ENCODE measurements at places on chromosomes 1 and 21. TPM values are rescaled to one million over a fixed set of nuclear protein-coding genes. Genes with fewer than 3 reads are reported as not detected.
A peak's percentile ranks its signal among the peaks of the same experiment; 100 is the strongest.

- no peak for DNase-seq
Measured at GRCh38 chr1:103477101-103477500, 48.4 kb upstream of the RNPC3 start.

GRCh38 chr1:89464008-89464407 is 60.6 kb upstream of the LRRC8B start:
- DNase-seq = peak; percentile 55

DNA sequence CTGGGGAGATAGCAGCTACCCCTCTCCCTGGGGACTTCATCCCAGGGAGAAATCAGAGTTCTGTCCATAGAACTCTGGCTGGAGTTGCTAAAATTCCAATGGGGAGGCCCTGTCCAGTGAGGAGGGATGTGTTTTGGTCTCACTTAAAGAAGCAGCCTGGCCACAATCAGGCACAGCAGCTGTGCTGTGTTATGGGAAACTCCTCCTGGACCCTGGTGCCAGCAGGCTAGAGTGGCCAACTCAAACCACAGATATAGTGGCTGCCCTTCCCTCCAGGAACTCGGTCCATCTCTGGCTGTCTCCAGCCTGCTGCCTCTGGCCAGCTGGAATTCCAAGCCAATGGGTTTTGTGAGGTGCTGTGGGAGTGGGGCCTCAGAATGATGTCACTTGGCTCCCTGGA is 37.4 kb upstream of the SAMD11 start:
- no peak for DNase-seq

GRCh38 chr1:54570161-54570560 is 22.1 kb downstream of the ACOT11 start:
- no peak for DNase-seq

DNA sequence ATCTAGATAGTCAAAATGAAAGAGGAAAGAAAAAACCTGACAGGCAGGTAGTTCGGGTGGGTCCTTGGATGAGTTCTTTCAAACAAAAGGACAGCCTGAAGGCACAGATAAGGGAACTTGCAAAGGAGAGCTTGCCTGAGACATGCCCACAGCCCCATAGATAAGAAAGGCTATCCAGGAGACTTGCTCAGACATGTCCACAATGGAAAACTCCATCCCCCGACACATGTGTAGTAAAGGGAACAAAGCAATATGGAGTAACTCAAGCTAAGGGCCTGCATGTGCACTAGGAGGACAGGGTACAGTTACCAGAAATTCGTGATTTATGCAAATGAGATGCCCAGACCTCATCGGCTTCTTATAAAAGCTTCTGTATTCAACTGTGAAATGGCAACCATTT is 281.5 kb downstream of the NEGR1 start:
- DNase-seq = no peak

- DNase-seq = peak; percentile 93
Measured at GRCh38 chr1:116806245-116806644, 52.0 kb downstream of the CD2 start.

DNA sequence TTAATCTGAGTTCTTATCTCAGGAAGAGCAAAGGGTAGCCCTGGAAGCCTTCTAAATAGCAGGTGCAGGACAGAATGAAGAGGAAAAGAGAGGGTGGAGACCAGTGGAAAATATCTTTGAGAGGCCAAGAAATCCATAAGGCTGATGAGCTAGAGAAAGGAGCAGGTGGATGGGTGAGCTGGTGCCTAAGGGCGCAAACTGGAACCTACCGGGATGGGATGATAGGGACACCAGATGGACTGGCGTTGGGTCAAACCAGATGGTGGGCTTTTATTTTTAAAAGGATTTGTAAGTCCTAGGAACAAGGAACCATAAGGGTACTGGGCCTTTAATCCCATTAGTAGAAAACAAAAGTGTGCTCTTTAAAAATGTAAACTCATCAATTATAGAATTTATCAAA is 59.7 kb downstream of the RGL1 start:
- DNase-seq = no peak

- no peak for DNase-seq
Measured at GRCh38 chr1:221029981-221030649, 150.9 kb downstream of the HLX start.

DNA sequence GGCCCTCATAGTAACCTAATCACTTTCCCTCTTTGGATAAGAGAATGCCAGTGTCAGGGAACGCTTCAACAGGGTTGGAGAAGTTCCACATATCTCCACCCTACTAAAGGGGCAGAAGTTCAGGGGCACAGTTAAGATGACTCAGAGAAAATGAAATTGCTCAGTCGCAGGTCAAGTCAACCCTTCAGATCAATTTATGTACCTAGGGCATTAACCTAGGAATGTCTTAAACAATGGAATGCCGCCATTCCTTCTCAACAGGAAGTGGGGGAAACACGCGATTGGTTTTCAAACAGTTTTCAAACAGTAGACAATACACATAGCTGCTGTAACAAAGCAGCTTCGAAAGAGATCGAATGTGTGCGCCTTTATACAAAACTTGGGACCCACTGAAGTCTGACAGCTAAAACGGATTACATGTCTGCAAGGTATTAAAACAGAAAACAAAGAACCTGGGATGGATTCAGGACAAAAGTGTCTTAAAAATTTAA is 897 bp downstream of the SLC25A24 start:
- DNase-seq = peak; percentile 7

DNA sequence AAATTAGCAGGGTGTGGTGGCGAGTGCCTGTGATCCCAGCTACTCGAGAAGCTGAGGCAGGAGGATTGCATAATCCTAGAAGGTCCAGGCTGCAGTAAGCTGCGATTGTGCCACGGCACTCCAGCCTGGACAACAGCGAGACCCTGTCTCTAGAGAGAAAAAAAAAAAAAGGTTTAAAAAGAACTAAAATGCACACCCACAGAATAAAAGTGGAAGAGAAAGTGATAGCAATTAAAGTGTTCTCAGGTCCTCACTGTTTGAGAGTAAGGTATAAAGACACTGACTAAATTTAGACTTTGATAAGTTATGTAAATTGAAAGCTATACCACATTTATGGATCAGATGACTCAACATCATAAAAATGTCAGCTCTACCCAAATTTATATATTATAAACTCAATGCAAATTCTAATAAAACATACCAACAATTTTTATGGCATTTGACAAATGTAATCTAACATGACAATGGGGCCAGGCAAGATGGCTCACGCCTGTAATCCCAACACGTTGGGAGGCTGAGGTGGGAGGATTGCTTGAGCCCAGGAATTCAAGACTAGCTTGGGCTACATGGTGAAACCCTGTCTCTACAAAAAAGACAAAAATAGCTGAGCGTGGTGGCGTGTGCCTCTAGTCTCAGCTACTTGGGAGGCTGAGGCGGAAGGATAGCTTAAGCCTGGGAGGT is 11.8 kb downstream of the ZBTB17 start:
- no peak for DNase-seq

DNA sequence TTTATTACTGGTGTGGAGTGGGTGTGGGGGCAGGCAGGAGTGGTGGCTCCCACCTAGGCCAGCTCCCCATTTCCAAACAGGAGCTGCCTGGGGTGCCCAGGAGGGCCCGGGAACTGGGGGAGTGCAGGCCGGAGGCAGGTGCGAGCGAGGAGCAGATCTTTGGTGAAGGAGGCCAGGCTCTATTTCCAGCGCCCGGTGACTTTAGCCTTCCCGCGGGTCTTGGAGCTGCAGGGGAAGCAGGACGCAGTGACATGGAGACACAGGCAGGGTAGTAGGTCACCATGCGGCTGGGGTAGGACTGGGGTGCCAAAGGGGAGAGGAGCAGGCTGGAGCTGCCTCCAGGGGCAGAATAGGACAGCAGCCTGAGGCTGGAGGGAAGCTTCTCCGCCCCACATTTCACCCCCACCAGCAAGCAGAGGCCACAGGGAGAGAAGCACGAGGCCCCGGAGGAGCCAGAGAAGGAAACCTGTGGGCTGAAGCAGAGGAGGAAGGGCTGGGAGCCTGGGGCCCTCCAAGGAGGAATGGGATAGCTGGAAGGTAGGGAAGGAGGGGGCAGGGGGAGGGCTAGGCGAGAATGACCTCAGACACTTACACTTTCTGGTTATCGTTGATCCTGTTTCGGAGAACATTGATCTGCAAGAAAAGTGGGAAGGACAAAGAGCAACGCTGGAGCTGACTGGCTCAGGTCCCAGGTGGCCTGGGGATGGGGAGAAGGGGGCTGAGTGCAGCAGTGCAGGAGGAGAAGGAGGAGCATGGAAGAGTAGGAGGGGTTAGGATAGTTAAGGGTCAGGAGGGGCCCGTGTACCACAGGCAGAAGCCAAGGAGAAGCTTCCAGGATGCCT is 18.2 kb downstream of the TNNT2 start:
- no peak for DNase-seq

- no peak for DNase-seq
Measured at GRCh38 chr1:176670853-176671252, 207.9 kb downstream of the PAPPA2 start.

GRCh38 chr1:89566761-89567174 is 42.1 kb downstream of the LRRC8B start:
- no peak for DNase-seq

DNA sequence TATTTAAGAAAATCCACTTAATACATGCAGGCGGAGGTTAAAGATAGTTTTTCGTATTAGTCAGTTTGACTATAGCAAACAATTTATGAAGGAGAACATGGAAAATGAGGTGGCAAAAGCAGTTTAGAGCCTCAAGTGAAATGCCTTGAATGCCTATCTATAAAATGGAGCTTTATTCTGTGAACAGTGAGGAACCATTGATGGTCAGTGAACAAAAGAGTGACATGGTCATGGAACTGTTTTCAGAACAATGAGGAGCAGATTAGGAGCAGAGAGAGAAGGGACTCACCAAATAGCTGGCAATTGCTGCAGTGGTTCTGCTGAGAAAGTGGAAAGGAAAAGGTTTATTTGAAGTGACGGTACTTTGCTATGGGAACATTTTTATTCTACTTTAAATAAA is 299.8 kb downstream of the DUSP10 start:
- DNase-seq = no peak

- DNase-seq = no peak
Measured at GRCh38 chr1:57017200-57017599, 51.4 kb upstream of the C8B start.

GRCh38 chr1:40948741-40949443 is 30.6 kb upstream of the CTPS1 start:
- peak; percentile 89 for DNase-seq

- no peak for DNase-seq
Measured at GRCh38 chr1:219292999-219293398, 119.3 kb downstream of the LYPLAL1 start.

DNA sequence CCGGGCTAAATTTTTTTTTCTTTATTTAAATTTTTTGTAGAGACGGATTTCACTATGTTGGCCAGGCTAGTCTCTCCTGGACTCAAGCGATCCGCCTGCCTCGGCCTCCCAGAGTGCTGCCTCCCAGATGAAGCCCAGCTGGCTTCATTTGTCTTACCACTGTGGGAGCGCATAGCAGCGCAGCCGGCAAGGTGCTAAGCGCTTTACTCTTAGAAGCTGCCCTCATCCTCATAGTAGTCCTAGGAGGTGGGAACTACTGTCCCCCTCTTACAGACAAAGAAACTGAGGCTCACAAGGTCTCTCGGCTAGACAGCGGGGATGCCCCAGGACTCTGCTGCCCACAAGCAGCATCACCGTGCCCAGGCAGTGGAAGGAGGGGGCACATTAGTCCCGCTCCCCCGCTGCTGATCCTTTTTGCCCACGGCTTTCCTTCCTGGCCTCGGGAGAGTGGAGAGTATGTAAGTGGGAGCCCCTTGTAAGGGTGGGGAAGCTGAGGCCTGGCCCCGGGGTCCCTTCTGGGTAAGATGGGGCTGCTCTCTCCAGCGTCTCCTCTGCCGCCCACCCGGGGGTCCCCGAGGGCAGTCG is 726 bp downstream of the TMEM54 start:
- no peak for DNase-seq

- peak; percentile 86 for DNase-seq
Measured at GRCh38 chr21:42309753-42310213, 5.4 kb downstream of the TFF3 start.

ADAMTSL4 gene
- 0.11 TPM for total RNA-seq

OR2L2 gene
- total RNA-seq = not detected

PLA2G2C gene
- 0.59 TPM for total RNA-seq

BLZF1 gene
- total RNA-seq = 10.1 TPM

VANGL2 gene
- total RNA-seq = 0.40 TPM

LCE3E gene
- total RNA-seq = not detected

COL11A1 gene
- not detected for total RNA-seq

SELENBP1 gene
- total RNA-seq = not detected

AVPR1B gene
- not detected for total RNA-seq
